ENCODE measurements at places on chromosomes 16 and 17. TPM values are rescaled to one million over a fixed set of nuclear protein-coding genes. Genes with fewer than 3 reads are reported as not detected.

Gene DHX58
- total RNA-seq, result 30.1 TPM

Gene STH
- not detected for total RNA-seq

Gene ZFPM1
- 11.0 TPM for total RNA-seq

Gene HSDL1
- 15.3 TPM for total RNA-seq

Gene EPX
- total RNA-seq, result not detected

Gene KRTAP4-6
- total RNA-seq, result not detected

Gene KCNG4
- total RNA-seq, result not detected

Gene MT1H
- total RNA-seq, result not detected

Gene GINS2
- 31.8 TPM for total RNA-seq

Gene FZD2
- total RNA-seq, result not detected

Gene C16orf86
- total RNA-seq, result 4.8 TPM

Gene EVI2A
- total RNA-seq, result 99.5 TPM

Gene FN3K
- 4.7 TPM for total RNA-seq

Gene RGS11
- not detected for total RNA-seq

Gene SPATA33
- total RNA-seq, result 10.2 TPM

Gene EZH1
- 56.2 TPM for total RNA-seq

Gene KRT23
- not detected for total RNA-seq

Gene DNAI2
- total RNA-seq, result 1.5 TPM

Gene PIRT
- not detected for total RNA-seq

Gene SDR42E2
- total RNA-seq, result 0.20 TPM

Gene WFIKKN1
- 0.36 TPM for total RNA-seq

Gene PLA2G10
- not detected for total RNA-seq

Gene CPNE7
- total RNA-seq, result 3.6 TPM

Gene DRC7
- total RNA-seq, result not detected

Gene TP53TG3C
- not detected for total RNA-seq

Gene RPS6KB1
- total RNA-seq, result 52.3 TPM

Gene PDIA2
- not detected for total RNA-seq

Gene RANGRF
- 41.6 TPM for total RNA-seq

Gene GUCY2D
- total RNA-seq, result not detected

Gene TTLL6
- total RNA-seq, result not detected

Gene FNDC8
- not detected for total RNA-seq

Gene TEKT5
- not detected for total RNA-seq

Gene MRPL58
- 37.0 TPM for total RNA-seq

All from activated naive CD4-positive, alpha-beta T cell treated with anti-CD3 and anti-CD28 coated beads, Interleukin-2, amount 10 ng/mL, durations not matched to agents 5 hours and 36 hours (primary cell).